G401 (cell line): ENCODE measurements at places on chromosomes 4 and X. TPM values are rescaled to one million over a fixed set of nuclear protein-coding genes. Genes with fewer than 3 reads are reported as not detected.

PRPS1 gene
- total RNA-seq = 99.8 and 113 TPM in 2 replicates

DNA sequence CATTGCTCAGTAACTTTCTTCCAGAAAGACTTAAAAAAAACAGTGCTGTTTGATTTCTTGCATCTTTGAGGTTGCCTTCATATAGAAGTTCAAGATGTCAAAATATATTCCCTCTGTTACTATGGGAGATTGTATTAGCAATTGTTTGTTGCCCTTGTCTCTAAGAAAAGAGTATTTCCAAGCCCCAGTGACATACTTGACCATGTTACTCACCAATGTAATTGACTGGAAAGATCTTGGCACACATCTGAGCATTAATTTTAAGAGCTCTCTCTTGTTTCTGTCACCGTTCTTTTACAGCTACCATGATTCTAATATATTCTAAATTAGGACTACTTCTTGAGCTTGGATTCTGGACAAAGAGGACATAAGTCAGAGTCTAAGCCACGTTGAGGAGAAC is 902.7 kb upstream of the EPHA5 start:
- no peak for DNase-seq

SPACA5 gene
- total RNA-seq = not detected in 2 replicates

DNA sequence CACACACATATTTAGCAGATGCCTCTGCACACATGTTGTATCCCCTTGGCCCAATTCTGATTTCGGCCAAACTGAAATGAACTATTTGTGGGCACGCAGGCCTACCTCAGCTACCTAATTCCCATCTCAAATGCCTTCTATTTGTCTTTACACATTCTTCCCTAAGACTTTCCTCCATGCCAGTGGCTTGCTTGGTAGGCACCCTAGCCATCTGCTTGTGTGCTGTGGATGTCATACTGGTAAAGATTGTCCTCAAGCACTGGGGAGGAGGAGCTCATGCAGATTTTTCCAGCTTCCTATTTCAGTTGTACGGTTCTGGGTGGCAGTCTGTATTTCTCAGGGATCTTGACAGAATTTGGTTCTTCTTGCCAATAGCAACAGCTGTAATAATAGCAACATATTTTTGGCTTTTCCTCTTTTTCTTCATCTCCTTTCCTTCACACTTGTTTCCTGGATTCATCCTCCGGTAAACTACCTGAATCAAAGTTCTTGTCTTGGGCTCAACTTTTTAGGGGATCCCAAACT is 514.3 kb downstream of the ADGRL3 start:
- no peak for DNase-seq

- no peak for DNase-seq
Measured at GRCh38 chr4:57501720-57502119, 391.5 kb upstream of the IGFBP7 start.

HTN1 gene
- not detected in 2 replicates for total RNA-seq

GRCh38 chr4:174207367-174207766 is 76.1 kb downstream of the FBXO8 start:
- DNase-seq = no peak

GRCh38 chrX:110741213-110741796 is 54.3 kb downstream of the CHRDL1 start:
- DNase-seq = no peak
